Upper lobe of left lung (tissue), 6 donors: ENCODE measurements at places on chromosomes 3 and 15. TPM values are rescaled to one million over a fixed set of nuclear protein-coding genes. Genes with fewer than 3 reads are reported as not detected.

The SEMA4B gene
- total RNA-seq: 58.4 TPM

The CLDN18 gene
- total RNA-seq: 673 TPM

GRCh38 chr3:148792516-148792915 is 35.1 kb upstream of the CPB1 start:
- no peak for DNase-seq

The FYCO1 gene
- 37.5 TPM for total RNA-seq

The PYGO1 gene
- total RNA-seq: 5.2 TPM

The NPAP1 gene
- total RNA-seq: not detected

- no peak for DNase-seq
Observed at GRCh38 chr15:70314688-70315087, 217.0 kb upstream of the TLE3 start.

The SCN5A gene
- 0.09 TPM for total RNA-seq

DNA sequence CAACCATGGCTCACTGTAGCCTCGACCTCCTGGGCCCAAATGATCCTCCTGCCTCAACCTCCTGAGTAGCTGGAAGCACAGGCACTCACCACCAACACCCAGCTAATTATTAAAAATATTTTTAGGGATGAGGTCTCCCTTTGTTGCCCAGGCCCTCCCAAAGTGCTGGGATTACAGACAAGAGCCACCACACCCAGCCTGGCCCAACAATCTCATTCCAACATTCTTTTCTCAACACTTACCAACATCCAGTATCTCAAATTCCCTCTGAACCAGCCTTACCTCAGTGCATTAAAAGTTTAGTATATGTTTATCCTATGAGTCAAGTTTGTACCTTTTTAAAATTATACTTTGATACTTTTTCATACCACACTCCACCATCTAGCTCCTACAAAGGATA is 25.0 kb downstream of the ANXA2 start:
- DNase-seq: no peak

GRCh38 chr3:187966636-187967406 is 187.1 kb upstream of the LPP start:
- peak; percentile 2 for DNase-seq

The RPN1 gene
- total RNA-seq: 81.7 TPM

DNA sequence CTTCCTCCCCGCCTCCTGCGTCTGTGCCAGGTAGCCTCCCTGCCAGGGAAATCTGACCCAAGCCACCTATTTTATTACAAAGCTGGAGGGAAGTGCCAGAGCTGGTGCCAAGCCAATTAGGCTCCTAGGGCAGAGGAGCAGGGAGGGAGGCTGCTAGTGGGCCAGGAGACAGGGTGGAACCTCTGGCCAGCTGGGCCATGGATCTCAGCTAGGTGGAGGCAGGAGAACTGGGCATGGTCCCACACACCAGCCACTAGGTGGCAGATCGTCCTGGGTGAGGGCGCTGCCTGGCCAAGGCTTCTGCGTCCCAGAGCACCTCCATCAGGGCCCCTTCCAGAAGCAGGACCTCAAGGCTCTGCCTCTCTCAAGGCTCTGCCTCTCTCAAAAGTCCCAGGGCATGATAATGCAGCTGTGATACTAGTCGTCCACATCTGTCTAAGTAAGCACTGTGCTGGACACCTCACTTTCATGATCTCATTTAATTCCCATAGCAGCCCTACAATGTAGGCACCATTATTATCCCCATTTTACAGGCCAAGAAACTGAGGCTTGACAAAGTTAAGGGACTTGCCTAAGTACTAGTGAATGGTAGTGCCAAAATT is 4.5 kb upstream of the RFT1 start:
- DNase-seq: peak; percentile 83

DNA sequence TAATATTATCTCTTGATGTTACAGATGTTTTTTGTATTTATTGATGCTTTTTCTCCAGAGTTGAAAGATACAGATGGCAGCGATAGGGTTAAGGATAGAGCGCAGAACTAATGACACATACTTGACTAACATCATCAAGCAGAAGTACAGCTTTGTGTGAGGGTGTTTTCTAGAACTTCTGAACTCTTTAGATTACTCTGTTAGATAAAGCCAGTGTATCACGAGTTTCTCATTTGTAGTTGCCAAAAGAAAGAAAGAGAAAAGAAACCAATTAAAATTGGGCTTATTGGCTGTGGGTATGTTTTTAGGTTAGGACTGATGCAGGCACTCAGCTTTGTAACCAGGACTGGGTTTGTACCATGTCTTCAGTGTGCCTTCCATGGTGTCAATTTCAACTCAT is 6.6 kb upstream of the GPR171 start:
- no peak for DNase-seq

DNA sequence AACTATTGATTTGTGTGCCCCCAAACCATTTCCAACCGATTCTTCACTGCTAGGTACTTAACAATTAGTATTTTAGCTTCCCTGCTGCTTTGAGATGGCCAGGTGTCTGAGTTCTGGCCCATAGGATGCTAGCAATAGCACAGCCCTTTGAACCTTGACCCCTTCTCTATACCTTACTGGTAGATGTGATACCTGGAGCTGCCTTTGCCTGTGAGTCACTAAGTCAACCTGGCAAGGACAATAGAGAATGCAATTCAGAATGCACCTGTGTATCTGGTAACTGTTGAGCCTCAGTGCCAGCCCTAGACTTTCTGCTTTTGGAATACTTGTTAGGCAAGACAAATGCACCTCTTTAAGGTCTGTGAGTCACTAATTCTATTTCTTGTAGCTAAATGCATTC is 467.4 kb downstream of the GRM7 start:
- DNase-seq: no peak

GRCh38 chr3:51282931-51283330 is 102.2 kb upstream of the MANF start:
- DNase-seq: no peak

- no peak for DNase-seq
Observed at GRCh38 chr3:141561426-141562034, 74.7 kb downstream of the RASA2 start.

- no peak for DNase-seq
Observed at GRCh38 chr15:74136540-74136813, 6.1 kb downstream of the ISLR2 start.

The ALPK3 gene
- 7.9 TPM for total RNA-seq

DNA sequence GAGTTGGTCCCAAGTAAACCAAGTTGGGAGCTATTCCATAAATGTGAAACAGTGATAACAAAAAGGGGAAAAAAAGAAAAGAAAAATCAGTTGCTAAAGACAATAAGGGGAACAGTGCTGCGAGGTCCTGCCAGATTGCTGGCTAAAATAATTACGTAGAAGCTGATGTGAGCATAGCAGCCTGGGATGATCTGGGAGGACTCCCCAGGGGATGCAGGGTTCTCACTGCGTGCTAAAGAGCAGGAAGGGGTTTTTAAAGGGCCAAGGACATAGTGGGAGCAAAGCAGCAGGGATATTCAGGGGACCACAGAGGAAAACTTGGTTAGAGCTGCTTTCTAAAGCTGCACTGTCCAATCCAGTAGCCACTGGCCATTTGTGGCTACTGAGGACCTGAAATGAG is 133.0 kb upstream of the UMPS start:
- no peak for DNase-seq

The HTR3E gene
- total RNA-seq: not detected
